KBM-7 (cell line): ENCODE measurements at places on chromosomes 16 and 17.

DNA sequence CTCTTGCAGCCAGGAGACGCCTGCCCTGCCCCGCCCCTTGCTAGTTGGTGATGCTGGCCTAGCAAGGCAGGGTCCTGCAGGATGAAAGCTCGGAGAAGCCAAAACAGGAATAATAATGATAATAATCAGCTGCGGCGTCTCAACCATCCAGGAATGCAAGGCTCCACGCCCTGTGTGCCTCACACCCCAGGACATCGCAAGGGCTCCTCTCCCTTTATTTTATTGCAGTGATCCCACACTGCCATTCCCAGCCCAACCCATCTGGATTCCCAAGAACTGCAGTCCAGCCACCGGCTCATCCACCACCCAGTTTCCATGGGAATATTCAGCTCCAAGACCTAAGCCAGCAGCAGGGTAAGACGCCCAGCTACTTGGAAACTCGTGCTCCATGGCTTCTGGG is 21.0 kb upstream of the ZNF652 start:
- no peak for DNase-seq

DNA sequence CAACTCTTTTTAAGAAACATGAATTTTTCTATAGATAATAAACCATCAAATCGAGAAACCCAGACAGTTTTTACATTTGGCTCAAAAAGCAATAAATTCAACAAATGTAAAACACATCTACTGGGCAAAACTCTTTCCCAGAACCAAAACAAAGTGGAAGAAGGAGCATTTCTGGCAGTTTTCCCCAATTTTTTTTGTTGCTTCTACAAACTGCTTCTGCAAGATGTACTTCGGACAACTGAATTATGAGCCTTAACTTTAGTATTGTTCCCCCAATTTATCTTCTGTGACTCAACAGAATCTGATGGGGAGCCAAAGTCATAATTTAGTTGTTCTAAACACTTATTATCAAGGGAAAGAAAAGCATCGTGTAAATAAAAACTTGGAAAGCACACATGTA is 1047.2 kb downstream of the CDH11 start:
- no peak for DNase-seq

DNA sequence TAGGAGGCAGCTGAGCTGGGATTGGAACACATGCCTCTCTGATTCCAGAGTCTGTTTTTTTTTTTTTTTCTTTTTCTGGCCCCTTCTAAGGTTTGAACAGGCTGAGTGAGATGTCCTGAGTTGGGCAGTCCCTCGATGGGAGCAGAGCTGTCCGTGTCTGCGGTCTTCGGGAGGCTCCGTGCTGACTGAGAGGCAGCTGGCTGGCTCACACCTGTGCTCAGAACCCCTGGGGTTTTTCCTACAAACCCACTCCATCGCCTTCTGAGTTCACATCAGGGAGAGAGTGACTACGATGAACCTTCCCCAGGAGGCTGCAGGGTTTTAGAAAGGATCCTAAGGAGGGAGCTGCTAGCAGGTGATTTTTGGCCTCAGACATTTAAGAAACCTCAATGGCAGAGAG is 92.5 kb downstream of the IRF8 start:
- DNase-seq: no peak

GRCh38 chr16:89958068-89958467 is 9.5 kb downstream of the DEF8 start:
- peak; percentile 37 for DNase-seq

- no peak for DNase-seq
These were observed 534.0 kb downstream of the MAF start for GRCh38 chr16:79066561-79066960.

DNA sequence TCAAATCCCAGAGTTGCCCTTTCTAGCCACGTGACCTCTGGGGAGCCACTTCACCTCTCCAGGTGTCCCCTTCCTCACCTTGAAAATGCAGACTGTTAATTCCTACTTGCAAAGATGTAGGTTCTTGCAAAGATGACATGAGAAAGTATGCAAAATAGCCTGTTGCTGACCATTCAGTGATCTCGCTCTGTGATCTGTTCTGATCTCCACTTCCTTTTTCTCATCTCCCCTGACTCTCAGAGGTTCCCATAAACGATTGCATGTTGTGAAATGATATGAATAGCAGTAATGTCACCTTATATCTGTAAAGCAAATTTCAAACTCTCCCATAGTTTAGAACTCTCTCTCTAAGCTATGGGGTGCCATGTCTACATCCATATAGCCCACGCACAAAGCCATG is 182.3 kb downstream of the TMEM132E start:
- DNase-seq: no peak

GRCh38 chr16:69934751-69935150 is 16.4 kb upstream of the CLEC18A start:
- DNase-seq: no peak

- no peak for DNase-seq
These were observed 551.9 kb upstream of the CA10 start for GRCh38 chr17:52710363-52710901.

- DNase-seq: no peak
These were observed 100.7 kb downstream of the MARF1 start for GRCh38 chr16:15542261-15542660.

GRCh38 chr17:63516910-63517824 is 6.0 kb upstream of the KCNH6 start:
- DNase-seq: no peak

- peak; percentile 37 for DNase-seq
These were observed 41.8 kb upstream of the SEC14L1 start for GRCh38 chr17:77098884-77099545.

DNA sequence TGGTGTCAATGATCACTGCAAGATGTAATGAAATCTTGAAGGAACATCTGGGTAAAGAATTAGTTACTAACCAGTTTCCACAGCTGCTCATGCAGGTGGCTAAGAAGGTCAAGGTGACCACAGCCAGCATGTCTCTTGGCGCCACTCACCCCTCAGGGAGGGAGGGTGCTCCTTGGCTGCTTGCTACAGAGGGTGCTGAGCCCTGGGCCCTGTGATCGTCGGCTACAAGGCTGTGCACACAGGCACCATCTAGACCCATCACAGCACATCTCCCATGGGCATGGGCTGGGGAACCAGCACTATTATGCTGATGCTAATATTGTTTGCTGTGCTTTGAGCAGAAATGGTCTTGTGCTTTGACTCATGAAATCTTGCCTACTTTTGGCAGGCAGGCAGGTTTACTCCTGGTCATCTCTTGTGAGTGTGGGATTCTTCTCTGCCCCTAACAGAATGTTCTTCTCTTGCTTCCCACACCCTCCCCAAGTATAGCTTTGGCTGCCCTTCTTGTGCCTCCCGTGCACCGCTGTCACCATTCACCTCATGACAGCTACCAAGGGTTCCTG is 36.4 kb downstream of the TXNDC11 start:
- DNase-seq: no peak

GRCh38 chr16:84860383-84860782 is 40.6 kb downstream of the CRISPLD2 start:
- no peak for DNase-seq

DNA sequence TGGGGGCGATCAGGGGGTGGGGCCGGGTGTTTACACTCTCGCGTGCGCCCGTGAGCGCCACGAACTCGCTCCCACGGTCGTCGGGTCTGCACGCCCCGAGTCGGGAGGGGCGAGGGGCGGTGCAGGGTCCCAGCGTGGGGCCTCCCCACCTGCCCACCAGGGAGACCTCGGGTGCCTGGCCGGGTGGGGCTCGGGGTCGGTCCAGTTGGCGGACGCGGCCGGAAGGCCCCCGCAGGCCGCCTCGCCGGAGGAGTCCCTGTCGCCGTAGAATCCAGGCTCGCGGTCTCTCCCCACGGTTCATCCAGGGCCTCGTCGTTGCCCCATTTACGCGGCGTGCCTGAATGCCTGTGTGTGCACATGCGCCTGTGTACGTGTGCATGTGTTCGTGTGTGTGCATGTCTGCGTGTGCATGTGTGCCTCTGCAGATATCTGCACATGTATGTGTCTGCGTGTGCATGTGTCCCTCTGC is 510 bp upstream of the RAB40B start:
- no peak for DNase-seq

DNA sequence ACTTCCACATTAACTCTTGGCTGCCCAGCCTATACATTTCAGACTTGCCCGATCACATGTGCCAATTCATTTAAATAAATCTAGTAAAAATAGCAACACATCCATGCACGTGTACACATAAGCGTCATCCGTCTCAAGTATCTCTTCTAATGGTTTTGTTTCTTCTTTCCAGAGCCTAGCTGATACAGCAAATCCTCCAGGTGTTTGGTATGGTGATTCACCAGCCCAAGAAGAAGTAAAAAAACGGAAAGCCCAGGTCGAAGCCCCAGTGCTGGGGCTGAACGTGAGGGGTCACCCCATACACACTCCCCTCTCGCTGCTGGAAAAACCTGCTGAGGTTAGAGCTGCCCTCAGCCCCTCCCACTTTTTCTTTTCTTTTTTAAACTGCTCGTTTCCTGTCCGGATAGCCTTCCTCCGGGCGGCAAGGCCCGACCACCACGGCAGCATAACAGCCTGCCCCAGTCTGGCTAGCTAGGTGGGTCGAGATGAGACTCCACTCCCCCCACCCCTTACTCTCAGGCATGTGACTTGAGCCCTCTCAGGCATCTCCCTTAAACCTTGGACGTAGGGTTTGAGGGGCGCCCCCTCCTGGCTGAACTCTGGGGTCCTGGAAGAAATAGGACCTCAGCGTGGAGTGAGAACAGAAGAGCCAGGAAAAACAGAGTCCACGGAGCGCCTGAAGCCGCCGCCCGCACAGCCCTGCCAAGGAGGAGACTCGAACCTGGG is 13.9 kb upstream of the OR1F1 start:
- DNase-seq: peak; percentile 51

GRCh38 chr17:78081551-78081950 is 47.0 kb downstream of the TMC6 start:
- DNase-seq: no peak

GRCh38 chr17:12856416-12856815 is 67.1 kb downstream of the ARHGAP44 start:
- no peak for DNase-seq

DNA sequence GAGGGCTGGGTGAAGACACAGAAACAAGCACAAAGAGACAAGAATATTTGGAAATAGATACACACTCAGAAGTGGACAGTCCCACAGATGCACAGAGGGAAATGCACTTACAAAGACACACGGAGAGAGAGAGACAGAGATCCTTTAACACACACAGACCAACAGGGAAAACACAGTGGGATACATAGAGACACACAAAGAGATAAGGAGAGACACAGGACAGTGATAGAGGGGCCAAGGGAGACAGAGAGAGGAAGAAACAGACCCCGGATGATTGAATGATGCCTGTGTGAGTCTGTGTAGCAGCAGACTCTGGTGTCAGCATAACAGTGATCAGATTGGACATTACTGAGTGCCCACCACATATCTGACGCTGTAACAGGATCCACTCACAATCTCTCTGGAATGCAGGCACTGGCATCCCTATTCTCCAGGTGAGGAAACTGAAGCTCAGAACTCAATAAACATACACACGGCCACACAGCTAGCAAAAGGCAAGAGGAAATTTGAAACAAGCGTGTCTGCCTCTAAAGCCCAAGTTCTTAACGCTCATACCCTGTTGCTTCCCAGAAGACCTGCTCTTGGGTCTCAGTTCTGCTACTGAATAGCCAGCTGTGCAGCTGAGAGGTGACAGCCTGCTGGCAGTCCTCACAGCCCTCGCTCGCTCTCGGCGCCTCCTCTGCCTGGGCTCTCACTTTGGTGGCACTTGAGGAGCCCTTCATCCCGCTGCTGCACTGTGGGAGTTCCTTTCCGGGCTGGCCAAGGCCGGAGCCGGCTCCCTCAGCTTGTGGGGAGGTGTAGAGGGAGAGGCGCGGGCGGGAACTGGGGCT is 186.3 kb upstream of the NLRP1 start:
- no peak for DNase-seq

DNA sequence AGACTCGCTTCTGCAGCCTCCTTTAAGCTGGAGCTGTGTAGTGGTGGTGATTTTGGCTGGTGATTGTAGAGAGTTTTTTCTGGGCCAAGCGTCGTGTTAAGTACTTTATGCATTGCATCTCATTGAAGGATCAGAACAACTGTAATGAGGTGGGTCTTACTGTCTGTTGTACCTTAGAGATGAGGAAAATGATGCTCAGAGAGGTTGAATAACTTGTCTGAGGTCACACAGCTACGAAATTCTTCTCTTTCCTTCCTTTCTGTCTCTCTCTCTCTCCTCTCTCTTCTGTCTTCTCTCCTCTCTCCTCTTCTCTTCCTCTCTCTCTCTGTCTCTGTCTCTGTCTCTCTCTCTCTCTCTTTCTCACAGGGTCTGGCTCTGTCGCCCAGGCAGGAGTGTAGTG is 82.8 kb downstream of the CNGB1 start:
- no peak for DNase-seq

- peak; percentile 91 for DNase-seq
These were observed 18.5 kb upstream of the NAGLU start for GRCh38 chr17:42517516-42517915.

- no peak for DNase-seq
These were observed 32.3 kb downstream of the TNFRSF13B start for GRCh38 chr17:16939606-16940115.

DNA sequence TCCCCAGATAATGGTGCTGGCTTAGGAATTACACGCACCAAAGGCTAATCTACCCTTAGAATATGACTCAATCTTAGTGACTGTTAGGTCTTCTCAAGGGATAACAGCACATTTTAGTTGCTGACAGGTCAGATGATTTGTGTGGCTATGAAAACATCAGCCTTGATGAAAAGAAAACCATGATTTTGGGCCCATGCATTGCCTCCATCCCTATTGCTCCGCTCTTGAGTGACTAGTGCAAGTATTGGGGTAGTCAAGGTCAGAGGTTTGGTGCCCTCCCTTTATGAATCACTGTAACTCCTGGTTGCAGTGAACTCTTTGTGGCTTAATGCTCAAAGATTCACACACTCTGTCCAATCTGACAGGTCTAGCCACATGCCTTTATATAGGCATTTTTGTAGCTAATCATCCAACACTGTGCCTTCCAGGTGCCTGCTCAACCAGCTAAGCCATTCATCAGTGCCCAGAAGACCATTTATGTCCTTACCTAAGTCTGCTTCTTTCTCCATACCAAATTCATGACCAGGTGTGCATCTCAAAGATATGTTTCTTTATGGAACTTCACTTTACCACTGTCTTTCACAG is 251.6 kb downstream of the KCNJ2 start:
- DNase-seq: no peak

DNA sequence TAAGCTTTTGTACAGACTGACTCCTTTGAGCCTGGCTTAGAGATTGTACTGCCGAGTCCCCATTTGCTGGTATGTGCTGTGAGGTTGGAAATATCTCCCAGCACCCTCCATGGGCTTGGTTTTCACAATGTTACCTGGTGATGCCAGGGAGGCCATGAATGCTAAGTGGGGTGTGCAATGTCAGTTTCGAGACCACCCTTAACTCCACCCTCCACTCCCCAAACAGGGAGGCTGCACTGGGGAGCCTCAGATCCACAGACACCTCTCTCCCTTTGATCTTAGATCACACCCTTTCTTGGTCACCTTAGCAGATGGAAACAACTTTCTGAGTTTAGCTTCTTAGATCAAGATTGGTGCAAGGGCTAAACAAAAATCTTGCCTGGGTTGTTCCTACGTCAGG is 28.6 kb upstream of the PIK3R6 start:
- no peak for DNase-seq

DNA sequence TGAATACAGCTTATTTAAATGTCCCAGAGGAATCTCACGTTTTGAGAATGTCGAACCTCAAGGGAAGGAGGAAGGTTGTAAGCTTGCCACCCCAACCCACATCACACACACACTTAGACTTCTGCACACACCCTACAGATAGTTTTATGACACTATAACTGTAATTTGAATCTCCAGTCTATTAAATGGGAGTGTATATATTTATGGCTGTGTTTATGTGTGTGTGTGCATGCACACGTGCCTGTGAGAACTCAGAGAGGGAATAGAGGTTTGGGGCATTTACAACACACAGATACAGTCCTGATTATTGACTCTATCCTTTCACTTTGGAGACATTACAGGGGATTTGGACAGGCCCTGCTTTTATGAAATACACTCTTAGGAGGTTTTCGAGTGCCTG is 171.5 kb upstream of the MAF start:
- DNase-seq: no peak
